ENCODE measurements at places on chromosomes 2 and 18.

DNA sequence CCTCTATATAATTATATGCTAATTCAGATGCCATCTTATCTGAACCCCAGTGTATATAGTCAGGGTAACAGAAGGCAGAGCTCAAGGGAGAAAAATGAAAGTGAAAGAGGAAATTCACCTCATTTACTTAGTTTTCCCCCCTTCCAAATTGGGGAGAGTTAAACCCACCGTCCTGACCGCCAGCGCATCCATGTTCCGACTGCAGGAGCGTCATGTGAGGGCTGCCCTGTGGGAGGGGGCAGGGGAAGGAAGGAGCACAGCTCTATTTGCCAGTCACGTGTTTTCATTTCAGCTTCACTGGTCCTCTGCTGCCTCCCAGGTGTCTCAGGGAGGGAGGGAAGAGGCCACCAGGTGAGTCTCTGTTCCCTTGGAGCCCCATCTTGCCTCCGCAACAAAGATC is 13.2 kb downstream of the CNNM4 start:
- DNase-seq: no peak

- DNase-seq: no peak
These were observed 104.6 kb upstream of the EML6 start for GRCh38 chr2:54618646-54619565.

GRCh38 chr18:32346671-32347070 is 124.0 kb downstream of the GAREM1 start:
- DNase-seq: no peak

DNA sequence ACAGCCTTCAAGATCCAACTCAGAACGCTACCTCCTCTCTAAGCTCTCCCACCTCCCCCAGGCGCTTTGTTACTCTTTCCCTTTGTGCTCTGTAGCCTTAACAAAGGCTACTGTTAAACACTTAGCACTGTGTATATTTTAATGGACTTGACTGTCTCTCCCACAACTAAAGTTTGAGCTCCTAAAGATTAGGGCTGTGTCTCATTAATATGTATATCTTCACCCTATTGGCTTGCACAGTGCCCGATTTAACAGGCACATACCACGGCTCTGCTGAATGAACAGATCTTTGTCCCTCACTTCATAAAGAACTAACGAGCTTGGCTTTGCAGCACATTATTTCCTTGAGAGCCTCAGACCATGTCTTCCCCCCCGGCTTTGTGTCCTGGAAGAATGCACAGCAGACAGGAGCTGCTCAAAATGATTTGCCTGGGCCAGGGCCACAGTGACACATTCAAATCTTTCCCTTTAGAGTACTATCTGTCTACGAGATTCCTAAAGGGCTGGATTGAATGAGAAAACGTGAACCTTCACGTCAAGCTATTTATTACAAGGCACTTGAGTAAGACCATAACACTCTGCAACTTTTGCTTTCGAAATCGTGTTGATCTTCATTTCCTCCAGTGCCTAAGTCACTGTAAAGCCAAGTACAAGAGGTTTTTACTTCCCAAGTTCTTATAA is 22.1 kb downstream of the ABHD3 start:
- DNase-seq: no peak

All from NCI-H748 treated with DMSO at 0.1 percent for 48 hours (cell line).